ENCODE measurements at places on chromosomes 11 and 22.

DNA sequence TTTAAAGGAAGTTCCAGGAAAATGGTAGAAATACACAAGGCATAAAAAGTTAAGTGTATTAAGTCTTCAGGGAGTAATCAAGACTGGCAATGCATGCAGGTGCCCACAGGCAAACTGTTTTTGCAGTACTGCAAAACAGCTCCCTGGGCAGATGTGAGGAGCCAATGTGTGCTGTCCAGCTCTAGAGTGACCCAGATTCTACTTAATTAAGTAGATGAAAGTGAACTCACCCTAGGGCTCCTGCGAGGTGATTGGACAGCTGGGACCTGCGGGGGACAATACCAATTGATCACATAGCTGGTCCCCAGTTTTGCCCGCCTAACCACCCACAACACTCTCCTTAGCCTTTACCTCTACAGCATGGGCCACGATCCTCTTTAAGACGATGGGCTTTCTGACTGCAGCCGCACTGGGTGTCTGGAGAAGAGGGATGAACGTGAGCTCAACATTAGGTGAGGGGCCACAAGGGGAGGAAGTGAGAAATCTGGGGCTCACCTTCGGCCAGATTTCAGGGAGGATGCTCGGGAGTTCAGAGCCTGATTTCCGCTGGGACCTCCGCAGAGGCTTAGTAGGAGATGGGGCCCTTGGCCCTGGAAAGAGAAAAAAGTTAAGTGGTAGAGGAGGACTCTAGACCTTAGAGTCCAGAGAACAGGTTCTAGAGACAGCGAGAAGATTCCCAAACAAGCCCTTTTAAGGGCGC, 556 bp downstream of the CDCA5 start:
- no peak for DNase-seq

- no peak for DNase-seq
Observed at GRCh38 chr11:122863704-122864326, 18.7 kb upstream of the JHY start.

DNA sequence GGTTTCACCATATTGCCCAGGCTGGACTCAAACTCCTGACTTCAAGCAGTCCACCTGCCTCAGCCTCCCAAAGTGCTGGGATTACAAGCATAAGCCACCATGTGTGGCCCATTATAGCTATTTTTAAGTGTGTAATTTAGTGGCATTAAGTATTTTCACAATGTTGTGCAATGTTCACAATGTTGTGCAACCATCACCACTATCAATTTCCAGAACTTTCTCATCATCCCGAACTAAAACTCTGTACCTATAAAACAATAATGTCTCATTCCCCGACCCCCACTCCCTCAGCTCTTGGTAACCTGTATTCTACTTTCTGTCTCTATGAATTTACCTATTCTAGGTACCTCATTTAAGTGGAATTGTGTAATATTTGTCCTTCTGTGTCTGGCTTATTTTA, 7.5 kb downstream of the CFAP68 start:
- no peak for DNase-seq

- no peak for DNase-seq
Observed at GRCh38 chr11:44502506-44502905, 63.0 kb upstream of the CD82 start.

DNA sequence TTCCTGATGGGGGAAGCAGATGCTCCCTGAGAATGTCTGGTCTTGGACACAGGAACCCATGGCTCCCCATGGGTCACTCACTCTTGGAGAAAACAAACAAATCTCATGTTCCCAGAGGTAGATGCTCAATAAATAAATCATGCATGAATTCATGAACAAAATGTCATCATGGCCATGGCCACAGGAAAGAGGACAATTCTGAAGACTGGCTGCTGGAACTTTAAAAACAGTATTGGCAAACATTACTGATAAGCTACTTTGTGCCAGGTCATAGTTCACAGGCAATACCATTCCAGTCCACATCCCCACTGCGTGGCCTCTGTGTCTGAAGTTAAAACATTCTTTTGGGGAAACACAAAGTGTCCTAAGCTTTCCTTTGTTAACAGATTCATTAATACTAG, 9.2 kb upstream of the SMIM35 start:
- no peak for DNase-seq
